ENCODE measurements at places on chromosomes 6 and 20. TPM values are rescaled to one million over a fixed set of nuclear protein-coding genes. Genes with fewer than 3 reads are reported as not detected.

Gene CLVS2
- not detected for total RNA-seq

Gene HLA-DQB1
- 43.4 TPM for total RNA-seq

Gene PLAGL1
- 65.5 TPM for total RNA-seq

Gene MARCKS
- 45.6 TPM for total RNA-seq

DNA sequence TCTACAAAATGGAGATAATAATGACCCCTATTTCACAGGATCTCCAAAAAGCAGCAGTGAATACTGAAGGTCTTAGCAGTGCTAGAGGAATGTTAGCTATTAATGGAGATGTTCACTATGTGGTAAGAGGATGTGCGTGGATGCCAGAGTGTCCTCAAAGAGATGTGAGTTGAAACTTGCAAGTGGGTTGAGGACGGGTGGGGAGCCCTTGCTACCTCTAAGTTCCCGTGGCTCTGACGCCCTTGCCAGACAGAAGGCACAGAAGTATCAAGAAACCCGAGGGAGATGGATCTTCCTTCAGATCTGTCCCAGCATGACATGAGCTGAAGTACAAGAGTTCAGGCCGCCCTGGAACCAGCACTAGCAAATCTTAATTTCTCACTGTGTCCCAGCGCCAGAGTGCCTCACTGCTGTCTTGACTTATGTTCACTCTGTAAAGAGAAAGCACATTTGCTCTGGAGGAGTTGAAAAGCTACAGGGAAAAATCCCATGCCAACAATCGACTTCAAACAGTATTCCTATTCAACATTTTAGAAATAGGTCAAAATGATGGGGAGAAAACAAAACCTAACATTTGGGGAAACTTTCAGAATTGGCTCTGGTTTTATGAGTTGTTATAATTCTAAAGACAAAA is 59.5 kb downstream of the FYN start:
- DNase-seq, result no peak

- DNase-seq, result no peak
Observed at GRCh38 chr6:38099221-38099620, 279.7 kb downstream of the ZFAND3 start.

DNA sequence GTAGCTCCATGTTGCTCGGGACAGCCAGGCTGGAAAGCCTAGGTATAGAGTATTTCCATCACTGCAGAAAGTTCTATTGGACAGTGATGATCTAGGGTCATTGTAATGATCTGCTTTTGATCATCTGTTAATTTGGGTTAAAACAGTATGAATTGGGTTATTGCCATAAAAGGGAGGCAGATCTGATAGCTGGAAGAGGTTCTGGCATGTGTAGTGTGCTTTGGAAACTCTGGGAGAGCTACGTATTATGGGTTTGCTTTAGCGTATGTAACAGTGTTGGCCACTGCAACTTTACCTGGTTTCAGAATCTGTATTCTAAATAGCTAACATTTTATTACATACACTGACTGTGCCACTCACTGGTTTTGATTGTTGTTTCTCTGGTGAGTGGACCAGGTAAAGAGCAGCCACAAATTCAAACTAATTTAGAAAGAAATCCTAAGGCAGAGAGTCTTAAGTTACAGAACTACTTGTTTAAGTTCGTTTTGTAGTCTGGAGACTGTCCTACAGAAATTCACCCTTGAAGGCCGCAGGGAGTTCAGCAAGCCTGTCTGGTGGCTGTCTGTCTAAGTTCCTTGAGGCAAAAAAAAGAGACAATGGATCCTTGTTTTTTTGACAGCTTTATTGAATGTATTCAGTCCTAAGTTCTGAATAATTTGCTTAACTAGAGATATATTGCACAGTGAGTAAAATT is 300.3 kb downstream of the PRL start:
- no peak for DNase-seq

DNA sequence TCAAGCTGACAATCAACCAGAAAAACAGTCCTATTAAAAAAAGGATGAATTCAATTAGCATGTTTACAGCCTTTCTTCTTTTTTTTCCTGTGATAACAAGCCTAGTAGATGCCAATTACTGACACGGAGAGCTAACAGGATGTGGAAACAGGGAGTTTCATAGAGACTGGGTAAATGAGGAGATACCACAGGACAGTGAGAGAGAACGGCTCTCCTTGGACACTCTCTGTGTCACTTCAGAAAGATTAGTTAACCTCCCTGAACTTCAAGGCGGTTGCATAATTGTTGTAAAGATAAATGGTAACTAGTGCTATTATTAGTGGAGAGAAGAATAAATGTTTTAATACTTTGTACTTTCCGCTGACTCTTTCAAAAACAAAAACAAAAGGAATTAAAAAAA is 14.8 kb downstream of the SLC17A5 start:
- DNase-seq, result no peak

GRCh38 chr6:20575125-20575524 is 40.9 kb downstream of the CDKAL1 start:
- no peak for DNase-seq

DNA sequence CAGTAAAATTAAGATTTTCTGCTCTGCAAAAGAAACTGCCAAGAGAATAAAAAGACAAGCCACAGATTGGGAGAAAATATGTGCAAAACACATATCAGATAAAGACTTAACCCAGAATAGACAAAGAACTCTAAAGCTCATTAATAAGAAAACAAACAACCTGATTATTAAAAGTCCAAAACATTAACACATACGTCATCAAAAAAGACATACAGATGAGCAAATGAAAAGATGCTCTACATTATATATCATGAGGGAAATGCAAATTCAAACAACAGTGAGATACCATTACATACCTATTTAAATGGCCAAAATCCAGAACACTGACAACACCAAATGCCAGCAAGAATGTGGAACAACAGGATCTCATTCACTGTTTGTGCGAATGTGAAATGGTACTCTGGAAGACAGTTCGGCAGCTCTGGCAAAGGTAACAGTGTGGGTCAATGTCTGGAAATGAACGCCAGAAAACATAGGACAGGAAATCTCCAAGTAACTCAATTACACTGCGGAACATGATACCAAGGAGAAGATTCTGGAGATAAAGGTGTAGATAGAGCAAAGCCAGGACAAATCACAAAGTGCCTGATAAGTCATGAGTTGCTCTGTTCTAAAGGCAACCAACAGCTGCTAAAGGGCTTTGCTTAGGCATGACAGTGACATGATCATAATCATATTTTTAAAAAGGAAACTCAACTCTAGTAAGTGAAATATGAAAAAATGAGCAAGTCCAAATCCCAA is 96.8 kb downstream of the PDE10A start:
- no peak for DNase-seq

GRCh38 chr20:17635332-17636244 is 46.5 kb downstream of the RRBP1 start:
- peak; percentile 62 for DNase-seq

- DNase-seq, result no peak
Observed at GRCh38 chr6:69285054-69285453, 511.8 kb downstream of the LMBRD1 start.

- DNase-seq, result no peak
Observed at GRCh38 chr6:148044261-148044751, 298.3 kb upstream of the SASH1 start.

- no peak for DNase-seq
Observed at GRCh38 chr20:49973981-49974380, 8.8 kb upstream of the SNAI1 start.

DNA sequence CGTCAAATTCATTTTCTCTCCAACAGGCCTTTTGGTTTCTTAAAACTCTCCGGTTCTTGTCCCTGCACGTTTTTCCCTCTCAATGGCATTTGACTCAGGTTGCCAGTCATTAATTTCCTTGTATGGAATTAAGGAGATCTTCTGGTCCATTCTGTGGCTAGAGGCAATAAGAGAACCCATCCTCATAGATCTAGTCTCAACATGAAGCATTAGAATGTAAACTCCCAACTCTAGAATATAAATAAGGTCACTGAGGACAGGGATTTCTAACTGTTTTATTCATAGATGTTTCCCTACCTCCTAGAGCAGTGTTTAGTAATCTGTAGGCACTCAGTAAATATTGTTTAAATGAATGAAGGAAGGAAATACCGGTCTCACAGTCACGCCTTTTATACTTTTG is 185.2 kb upstream of the FLRT3 start:
- no peak for DNase-seq

GRCh38 chr6:35042031-35042815 is 98.9 kb downstream of the TCP11 start:
- no peak for DNase-seq

DNA sequence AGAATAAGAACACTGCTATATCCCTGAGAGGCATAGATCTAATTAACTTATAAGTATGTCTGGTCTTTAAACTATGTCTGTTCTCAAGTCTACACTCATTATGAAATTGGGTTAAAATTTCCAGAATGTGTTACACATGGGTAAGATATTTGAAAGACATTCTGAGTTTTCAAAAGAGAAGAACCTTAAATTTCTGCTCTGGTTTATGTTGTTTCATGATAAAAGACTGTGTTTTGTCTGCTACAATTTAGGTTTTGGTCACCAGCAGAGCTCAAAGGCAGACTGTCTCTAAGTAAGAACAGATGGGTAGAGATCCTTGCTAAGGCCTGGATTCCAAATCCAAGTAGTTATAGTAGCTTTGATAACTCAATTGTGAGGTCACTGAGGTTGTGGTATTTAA is 6.0 kb downstream of the STMND1 start:
- DNase-seq, result no peak

DNA sequence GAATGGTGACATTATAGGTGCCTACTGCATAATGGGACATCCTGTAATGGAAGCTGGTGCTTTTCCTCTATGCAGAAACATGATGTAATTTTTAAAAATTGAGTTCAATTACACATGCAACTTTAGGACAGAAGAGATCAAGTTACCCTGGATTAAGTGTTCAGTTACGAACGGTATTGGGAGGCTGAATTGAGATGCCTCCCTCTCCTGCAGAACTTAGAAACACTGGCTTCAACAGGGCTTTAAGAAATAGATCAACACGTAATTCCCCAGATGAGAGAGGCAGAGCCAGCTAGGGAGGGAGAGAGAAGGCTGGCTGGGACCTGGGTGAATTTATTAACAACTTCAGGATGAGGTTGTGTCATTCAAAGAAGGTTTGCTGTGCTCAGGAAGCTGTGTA is 232.8 kb downstream of the CDH26 start:
- no peak for DNase-seq

- DNase-seq, result no peak
Observed at GRCh38 chr20:8535403-8536261, 403.6 kb downstream of the PLCB1 start.

GRCh38 chr20:16007164-16007563 is 566.1 kb downstream of the KIF16B start:
- DNase-seq, result no peak

DNA sequence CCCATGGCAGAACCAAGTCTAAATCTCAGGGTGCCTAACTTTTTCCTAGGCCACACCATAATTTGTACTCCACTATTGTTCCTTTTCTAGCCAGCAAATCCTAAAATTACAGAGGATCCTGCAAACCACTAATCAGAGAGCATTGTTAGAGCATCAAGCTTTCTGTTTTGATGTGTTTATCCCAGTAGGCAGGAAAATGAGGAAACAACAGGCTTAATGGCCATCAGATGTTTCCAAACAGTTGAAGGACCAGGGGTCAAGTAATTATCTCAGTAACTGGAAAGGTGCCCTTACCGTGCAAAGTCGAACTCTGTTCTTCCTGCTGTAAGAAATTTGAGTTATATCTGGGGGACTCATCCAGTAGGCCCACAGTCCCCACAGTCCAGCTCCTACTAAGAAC is 58.7 kb downstream of the RALY start:
- DNase-seq, result no peak

GRCh38 chr20:18822832-18823231 is 9.2 kb downstream of the SCP2D1 start:
- DNase-seq, result no peak

DNA sequence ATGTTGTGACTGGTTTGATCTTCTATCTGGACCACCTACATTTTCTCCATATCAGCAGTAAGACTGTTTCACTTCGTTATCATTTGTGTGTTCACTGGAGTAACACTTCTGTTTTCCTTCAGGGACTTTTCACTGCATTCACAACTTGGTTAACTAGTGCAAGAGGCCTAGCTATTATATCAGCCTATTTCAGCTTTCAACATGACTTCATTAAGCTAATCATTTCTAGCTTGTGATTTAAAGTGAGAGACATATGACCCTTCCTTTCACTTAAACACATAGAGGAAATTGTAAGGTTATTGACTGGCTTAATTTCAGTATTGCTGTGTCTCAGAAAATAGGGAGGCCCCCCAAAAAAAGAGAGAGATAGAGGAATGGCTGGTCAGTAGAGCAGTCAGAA is 622.8 kb upstream of the NRSN1 start:
- DNase-seq, result no peak

- DNase-seq, result peak; percentile 81
Observed at GRCh38 chr6:43052842-43053544, 658 bp downstream of the CUL7 start.

GRCh38 chr6:168122521-168122920 is 43.5 kb upstream of the FRMD1 start:
- DNase-seq, result peak; percentile 40

DNA sequence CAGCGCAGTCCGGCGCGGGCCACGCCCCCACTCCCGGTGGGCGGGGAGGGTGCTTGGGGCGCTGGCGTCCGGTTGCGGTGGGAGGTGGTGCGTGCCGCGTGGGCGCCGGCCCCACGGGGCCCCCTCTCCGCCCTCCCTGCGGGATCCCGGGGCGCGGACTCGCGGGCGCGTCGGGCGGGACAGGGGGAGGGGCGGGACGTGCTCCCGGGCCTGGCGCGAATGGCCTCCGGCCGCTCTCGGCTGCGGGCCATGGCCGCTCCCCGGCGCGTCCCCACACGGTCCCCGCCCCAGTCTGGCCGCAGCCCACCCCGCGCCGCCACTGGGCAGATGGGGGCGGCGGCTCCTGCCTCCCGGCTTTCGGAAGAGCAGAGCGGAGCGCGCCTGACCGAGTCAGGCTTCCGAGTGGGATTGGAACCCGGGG is 771 bp upstream of the PPP1R3G start:
- no peak for DNase-seq

DNA sequence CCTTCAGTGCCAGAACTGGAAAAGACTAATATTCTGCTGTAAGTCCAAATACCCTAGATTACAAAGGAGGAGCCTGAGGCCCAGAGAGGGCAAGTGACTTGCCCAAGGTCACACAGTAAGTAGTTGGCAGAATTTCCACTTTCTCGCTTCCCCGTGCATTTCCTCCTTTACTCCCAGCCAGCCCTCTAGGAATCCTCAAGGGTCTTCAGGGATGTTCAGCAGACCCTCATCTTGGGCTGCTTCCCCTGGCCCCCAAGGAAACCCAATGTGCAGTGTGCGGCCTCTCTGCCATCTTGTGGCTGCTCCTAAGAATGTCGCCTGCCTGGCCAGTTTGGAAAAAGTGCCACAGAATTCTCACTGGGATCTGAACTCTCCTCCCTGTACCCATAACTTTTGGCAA is 217.7 kb upstream of the LRFN2 start:
- DNase-seq, result no peak
